ENCODE measurements at places on chromosomes 3 and 15.

- DNase-seq = no peak
Observed at GRCh38 chr3:40938591-40938990, 260.7 kb upstream of the CTNNB1 start.

- DNase-seq = no peak
Observed at GRCh38 chr3:46593274-46593862, 19.0 kb upstream of the FAM240A start.

DNA sequence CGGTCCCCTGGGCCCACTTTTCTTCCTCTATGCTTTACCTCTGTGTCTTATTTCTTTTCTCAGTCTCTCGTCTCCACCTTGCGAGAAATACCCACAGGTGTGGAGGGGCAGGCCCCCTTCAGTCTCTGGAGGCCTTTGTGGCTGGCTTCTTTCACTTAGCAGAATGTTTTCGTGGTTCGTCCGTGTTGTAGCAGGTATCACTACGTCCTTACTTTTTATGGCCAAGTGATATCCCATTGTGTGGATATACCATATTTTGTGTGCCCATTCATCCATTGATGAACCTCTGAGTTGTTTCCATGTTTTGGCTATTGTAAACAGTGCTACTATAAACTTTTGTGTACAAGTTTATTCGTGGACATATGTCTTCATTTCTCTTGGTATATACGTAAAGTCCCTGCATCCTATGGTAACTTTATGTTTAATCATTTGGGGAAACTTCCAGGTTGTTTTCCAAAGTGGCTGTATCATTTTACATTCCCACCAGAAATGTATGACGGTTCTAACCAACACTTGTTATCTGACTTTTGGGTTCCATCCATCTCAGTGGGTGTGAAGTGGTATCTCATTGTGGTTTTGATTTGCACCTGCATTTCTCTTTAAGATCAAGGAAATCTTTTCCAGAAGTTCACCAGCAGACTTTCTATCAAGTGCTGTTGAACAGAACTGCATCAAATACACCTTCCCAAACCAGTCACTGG is 5.6 kb downstream of the PIGZ start:
- DNase-seq = no peak

- no peak for DNase-seq
Observed at GRCh38 chr15:71755092-71755970, 55.0 kb upstream of the NR2E3 start.

- no peak for DNase-seq
Observed at GRCh38 chr15:90020021-90020735, 19.1 kb downstream of the ZNF710 start.

- DNase-seq = no peak
Observed at GRCh38 chr3:152245498-152246170, 23.1 kb upstream of the MBNL1 start.

- DNase-seq = no peak
Observed at GRCh38 chr3:112803467-112803866, 43.2 kb downstream of the CD200R1L start.

DNA sequence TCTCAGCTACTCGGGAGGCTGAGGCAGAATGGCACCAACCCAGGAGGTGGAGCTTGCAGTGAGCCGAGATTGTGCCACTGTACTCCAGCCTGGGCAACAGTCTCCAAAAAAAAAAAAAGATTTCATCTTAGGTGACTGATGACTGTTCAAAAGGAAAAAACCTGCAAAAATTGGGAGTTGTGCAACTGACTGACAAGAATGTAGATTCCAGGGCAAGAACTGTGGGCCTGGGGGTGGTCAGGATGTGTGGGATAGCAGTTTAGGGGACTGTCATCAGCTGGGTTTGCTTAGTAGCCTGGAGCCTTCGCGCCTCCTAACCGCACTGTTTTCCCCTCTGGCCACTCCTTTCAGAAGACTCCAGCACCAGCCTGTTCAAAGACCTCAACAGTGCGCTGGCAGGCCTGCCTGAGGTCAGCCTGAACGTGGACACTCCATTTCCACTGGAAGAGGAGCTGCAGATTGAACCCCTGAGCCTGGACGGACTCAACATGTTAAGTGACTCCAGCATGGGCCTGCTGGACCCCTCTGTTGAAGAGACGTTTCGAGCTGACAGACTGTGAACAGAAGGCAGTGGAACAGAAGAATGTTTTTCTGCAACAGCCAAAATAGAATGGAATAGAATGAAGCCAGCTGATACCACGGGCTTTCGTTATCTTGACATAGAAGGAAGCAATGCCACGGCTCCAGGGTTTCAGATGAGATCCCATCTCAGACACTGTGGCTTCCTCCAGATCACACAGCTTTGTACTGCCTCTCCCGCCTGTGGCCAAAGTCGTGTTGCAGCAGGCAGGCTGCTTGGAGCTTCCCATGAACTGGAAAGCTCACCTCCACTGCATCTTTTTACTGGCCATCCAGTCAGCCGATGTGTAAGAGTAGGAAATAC is 75.3 kb upstream of the BLM start:
- DNase-seq = no peak

DNA sequence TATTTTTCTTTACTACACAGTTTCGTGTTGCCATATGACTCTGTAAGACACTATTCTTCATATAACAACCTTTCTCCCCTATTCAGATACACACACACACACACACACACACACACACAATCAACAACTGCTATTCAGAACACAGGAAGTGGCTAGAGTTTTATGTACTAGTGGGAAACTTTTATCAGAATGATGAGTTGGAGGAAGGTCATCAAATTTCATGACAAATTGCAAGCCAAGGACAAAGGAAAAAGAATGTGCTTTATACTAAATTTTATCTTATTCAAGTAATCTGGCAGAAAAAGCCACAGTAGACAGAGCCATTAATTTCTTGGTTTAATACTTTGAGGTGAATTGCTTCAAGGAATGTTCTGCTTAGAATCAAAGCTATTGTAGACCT is 899.8 kb downstream of the ROBO2 start:
- DNase-seq = no peak

DNA sequence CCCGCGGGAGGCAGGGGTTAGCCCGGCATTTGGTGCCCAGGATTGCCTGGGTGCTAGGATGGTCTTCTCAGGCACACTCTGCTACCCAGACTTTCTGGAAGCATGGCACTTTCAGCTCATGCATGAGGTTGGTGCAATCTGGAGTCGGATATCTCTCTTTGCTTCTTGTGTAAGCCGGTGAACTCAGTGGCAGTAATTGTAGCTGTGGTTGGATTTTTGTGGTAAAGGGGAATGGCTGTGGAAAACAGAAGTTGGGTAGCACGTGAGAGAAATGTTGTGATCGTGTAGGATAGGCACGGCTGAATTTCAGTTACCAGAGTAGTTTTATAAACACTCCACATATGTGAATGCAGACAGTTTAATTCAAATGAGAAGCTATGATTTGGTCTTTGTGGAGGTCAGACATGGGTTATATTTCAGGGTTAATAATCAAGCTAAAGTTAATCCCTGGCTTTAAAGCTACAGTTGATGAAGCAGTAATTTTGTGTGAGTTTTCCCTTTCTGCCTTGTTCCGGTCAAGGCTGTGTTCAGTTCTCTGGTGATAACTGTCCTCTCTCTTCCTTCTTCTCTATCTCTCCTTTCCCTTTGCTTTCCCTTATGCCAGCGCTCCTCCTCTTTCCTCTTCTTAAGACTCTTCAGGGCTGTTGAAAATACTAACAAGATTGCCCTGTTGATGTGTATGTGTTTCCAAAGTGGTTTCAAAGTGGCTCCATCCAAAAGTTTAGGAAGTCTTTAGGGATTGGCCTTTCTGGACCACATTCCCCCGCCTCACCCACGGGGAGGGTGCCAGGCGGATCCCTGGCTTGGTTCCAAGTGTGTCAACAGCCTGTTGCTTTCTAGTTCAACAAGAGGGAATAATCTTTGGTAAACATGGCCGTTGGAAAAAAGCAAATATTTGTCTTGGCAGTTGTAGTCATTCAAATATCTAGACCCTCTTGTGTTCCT is 404.6 kb upstream of the C2CD4B start:
- DNase-seq = no peak
